AG04449 (cell line): ENCODE measurements at places on chromosomes 12 and 14.

DNA sequence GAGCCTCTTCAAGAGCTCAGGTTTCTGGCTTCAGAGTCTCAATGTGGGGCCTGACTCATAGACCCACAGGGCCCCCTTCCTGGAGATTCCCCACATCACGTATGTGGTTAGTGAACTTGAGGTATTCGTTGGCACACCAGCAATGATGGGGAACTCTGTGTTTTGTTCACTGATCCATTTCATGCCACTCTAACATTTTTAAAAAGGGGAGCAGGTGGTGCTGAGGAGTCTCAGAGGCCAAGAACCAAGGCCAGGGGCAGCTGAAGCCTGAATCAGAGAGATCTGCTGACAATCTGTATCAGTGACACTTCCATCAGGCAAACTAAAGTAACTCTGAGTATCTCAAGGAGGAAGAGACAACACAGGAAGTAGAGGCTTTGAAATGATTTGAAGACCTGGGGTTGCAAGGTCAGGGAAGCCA lies 323.4 kb downstream of the VRK1 start:
- DNase-seq, result no peak

- DNase-seq, result no peak
Observed at GRCh38 chr12:26157001-26157400, 32.2 kb upstream of the BHLHE41 start.

GRCh38 chr14:22122227-22122818 lies 448.7 kb upstream of the OR4E1 start:
- no peak for DNase-seq

DNA sequence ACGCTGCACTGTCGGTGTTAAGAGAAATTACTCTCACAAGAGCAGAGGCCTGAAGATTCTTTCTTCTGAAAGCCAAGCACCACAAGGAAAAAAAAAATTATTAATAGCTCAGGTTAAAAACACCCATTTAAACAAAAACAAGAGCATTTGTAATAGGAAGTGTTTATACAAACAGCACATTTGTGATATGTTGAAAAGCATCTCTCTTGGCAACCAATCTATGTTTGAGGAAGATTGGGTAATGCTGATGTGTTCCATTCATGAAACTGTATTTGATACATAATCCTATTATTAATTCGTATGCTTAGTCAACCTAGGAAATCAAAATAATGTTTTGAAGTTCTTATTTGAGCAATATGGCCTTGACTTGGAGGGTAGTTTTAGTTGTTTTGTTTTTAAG lies 36.5 kb downstream of the SSPN start:
- no peak for DNase-seq

- no peak for DNase-seq
Observed at GRCh38 chr12:6369916-6370575, 5.3 kb downstream of the SCNN1A start.

DNA sequence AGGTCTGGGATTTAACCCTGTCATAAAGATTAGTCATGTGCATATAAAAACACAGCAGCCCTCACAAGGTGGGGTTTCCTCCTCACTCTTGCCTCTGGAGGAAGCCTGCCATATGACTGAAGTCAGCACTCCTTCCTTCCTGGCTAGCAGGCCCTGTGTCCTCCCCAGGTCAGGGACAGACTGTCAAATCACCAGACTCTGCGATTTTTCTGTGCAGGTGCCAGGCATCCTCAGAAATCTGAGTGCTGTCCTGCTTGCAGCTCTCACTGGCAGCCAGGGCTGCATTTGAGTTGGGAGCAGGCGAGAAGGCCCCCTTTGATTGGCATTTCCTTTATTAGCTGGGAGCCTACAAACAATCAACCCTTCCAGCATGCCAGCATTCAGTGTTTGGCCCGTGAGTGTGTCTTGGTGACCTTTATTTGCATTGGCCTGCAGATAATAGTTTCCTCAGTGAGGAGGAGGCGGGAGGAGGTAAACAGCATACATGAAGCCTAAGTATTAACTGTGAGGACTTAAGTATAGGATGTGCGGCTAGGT lies 183.8 kb upstream of the ARHGAP5 start:
- no peak for DNase-seq
